Activated T-cell treated with anti-CD3 and anti-CD28 coated beads, Interleukin-2, amount 50 U/mL, for 4 hours (primary cell): ENCODE measurements at places on chromosomes 12 and 14.

GRCh38 chr14:23068789-23069412, 11.6 kb upstream of the CDH24 start:
- peak; percentile 62 for DNase-seq

DNA sequence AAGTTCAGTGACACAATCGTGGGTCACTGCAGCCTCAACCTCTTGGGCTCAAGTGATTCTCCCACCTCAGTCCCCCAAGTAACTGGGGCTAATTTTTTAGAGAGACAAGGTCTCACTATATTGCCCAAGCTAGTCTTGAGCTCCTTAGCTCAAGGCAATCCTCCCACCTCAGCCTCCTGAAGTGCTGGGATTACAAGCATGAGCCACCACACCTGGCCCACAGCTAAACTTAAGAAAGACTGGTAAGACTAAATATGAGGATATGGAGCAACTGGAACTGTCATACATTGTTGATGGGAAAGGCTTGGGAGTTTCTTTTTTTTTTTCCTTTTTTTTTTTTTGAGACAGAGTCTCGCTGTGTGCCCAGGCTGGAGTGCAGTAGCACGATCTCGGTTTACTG, 34.0 kb downstream of the VRTN start:
- DNase-seq = no peak

- DNase-seq = no peak
These were observed 95.6 kb downstream of the BRMS1L start for GRCh38 chr14:35921745-35922144.

GRCh38 chr12:9745199-9745598, 12.3 kb upstream of the CLECL1 start:
- DNase-seq = no peak

GRCh38 chr12:111384596-111384995, 15.7 kb upstream of the PHETA1 start:
- DNase-seq = no peak

DNA sequence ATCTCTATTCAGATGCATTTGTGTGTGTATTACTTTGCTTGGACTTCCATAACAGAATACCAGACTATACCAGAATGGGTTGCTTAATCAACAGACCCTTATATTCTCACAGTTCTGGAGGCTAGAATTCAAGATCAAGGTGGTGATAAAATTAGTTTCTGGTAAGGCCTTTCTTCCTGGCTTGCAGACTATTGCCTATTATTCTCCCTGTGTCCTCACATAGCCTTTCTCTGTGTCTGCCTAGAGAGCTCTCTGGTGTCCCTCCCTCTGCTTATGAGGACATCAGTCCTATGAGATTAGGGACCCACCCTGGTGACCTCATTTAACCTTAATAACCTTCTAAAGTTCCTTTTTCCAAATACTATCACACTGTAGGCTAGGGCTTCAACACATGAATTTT, 106.0 kb downstream of the FAR2 start:
- no peak for DNase-seq

GRCh38 chr14:50874757-50875156, 2.9 kb downstream of the ABHD12B start:
- DNase-seq = no peak

DNA sequence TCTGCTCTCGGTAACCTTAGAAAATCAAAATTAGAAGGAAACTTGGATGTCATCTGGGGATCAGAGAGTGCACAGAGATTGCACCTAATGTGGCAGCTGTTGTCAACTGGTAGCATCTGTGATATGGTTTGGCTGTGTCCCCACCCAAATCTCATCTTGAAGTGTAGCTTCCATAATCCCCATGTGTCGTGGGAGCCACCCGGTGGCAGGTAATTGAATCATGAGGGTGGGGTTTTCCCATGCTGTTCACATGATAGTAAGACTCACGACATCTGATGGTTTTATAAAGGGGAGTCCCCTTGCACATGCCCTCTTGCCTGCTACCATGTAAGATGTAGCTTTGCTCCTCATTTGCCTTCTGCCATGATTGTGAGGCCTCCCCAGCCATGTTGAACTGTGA, 127.7 kb upstream of the SRRM4 start:
- no peak for DNase-seq

DNA sequence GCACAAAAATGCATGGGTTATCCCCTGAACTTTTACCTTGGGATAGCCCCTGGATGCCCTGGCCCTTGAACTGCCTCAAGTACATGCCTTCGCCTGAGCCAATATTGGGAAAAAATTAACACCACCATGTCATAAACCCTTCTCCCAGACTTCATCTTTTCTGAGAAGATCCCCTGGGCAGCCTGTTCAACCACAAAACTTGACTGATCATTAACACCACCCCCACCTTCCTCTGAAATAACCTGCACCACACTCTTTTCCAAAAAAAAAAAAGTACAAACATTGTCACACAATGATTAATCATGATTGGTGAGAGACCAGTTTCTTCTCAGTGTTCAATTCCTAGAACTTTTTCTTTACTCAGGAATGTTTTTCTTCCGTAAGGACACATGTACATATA, 217.9 kb downstream of the PAX9 start:
- no peak for DNase-seq

GRCh38 chr12:1498199-1498740, 96.1 kb downstream of the FBXL14 start:
- DNase-seq = no peak

DNA sequence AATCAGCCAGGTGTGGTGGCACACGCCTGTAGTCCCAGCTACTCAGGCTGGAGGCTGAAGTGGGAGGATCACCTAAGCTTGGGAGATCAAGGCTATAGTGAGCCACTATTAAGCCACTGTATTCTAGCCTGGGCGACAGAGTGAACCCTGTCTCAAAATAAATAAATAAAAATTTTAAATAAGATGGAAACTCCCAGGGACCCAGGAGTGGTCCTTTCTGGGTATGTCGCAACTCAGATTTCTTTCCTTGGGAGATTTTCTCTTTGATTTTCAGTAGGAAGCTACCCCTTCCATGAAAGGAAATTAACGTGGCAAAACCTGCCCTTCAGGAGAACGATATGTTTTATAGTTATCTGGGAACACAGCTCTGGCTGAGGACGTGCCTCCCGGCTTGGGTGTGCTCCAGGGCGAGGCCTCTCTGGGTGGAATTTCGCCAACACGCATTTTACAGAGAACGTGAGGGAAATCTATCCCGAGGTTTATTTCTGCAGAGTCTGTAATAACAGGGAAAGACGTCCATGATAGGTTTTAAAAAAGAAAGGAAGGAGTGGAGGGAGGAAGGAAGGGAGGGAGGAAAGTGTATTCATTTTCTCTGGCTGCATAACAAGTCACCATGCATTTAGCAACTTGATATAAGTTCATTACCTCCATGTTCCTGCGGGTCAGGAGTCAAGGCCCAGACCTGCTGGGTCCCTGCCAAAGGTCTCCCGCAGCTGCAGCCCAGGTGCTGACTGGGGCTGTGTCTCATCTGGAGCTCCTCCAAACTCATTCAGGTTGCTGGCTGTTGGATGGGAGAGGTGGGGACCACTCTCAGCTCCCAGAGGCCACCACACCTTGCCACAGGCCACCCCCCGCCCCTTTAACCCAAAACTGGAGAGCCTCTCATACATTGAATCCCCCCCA, 80.6 kb upstream of the GSC start:
- DNase-seq = no peak

- DNase-seq = no peak
These were observed 156.1 kb upstream of the ALG10B start for GRCh38 chr12:38160318-38161122.

GRCh38 chr14:102497998-102498677, 11.4 kb downstream of the ANKRD9 start:
- DNase-seq = no peak

GRCh38 chr14:25056688-25057078, 6.7 kb upstream of the STXBP6 start:
- DNase-seq = no peak

- no peak for DNase-seq
These were observed 87.7 kb downstream of the TMEM30B start for GRCh38 chr14:61193476-61193875.

DNA sequence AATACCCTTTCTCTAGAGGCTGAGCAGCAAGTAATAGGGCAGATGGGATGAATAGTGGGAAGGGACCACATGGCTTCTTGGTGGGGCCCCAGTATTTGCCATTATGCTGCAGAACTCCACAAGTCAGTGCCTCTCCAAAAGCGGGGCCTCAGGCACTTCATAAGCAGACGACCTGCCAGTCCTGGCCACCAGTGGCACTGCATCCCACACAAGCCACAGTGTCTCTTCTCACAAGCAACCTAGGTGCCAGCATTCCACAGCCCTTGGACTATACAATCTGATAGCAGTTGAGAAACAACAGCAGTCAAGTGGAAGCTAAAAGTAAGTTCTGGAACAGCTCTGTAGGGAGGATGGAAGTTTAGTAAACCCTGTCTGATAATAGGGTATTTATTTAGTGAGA, 4.2 kb upstream of the SLC8A3 start:
- DNase-seq = no peak

DNA sequence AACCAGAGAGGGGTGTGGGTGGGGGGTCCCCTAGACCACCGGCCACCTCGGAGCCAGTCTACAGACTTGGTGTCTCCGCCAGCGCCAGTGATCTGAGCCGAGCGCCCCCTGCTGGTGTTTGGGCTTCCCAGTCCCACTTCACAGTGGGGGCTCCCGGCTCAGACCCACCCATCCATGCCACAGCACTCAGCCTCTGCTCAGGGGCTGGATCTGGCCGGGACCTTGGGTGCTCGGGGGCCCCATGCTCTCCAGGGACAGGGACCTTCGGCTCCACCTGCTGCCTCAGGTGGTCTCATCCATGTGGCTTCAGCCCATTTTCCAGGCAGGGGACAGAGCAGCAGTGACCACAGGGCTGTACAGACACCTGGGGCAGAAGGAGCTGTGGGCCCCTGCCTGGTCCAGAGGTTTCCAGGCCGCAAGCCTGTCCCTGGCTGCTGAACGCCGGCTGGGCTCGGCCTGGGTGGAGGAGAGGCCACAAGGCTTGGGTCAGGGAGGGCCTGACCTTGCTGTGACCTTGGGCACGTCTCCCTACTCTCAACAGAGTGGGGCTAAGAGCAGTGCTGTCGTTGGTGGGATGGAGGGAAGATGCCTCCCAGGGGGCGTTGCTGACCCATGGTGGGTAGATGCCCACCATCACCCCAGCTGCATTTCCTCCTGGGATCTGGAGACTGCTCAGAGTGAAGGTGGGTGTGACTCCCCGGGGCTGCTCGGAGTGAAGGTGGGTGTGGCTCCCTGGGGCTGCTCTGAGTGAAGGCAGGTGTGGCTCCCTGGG, 86.3 kb downstream of the KIF26A start:
- DNase-seq = peak; percentile 17

GRCh38 chr12:128864516-128865186, 11.4 kb downstream of the GLT1D1 start:
- DNase-seq = no peak

- no peak for DNase-seq
These were observed 270.8 kb upstream of the PPFIA2 start for GRCh38 chr12:82029936-82030335.

GRCh38 chr14:33675415-33676130, 275.3 kb downstream of the EGLN3 start:
- no peak for DNase-seq

- no peak for DNase-seq
These were observed 266.3 kb upstream of the DIO2 start for GRCh38 chr14:80477388-80478160.

DNA sequence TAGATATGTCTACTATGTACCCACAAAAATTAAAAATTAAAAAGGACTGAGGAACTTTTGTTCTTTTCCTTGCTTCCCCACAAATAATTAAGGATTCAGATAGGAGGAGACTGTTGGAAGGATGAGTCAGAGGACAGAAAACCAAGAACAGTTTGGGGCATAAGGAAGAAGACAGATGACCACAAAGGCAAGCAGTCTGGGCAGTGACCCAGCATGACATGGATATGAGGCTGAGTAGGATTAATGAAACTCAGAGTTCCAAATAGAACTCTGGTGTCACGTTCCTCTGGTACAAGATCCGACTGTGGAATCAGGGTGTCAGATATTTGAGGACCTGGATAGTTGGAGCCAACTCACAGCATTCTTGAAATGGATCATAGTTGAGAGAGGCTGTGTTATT, 89.3 kb upstream of the SLC38A4 start:
- DNase-seq = no peak

- DNase-seq = no peak
These were observed 1.2 kb downstream of the PXN start for GRCh38 chr12:120264086-120264903.

- DNase-seq = no peak
These were observed 873.2 kb downstream of the NRXN3 start for GRCh38 chr14:79043194-79043889.

- no peak for DNase-seq
These were observed 22.7 kb upstream of the TRIM9 start for GRCh38 chr14:51117593-51117992.

DNA sequence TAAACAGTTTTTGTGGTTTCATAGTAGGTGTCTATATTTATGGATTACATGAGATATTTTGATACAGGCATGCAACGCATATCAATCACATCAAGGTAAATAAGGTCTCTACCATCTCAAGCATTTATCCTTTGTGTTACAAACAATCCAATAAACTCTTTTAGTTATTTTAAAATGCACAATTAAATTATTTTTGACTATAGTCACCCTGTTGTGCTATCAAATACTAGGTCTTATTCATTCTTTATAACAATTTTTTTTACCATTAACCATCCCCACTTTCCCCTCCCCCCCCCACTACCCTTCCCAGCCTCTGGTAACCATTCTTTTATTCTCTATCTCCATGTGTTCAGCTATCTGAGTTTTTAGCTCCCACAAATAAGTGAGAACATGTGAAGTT, 175.7 kb upstream of the FBXO33 start:
- DNase-seq = no peak

- no peak for DNase-seq
These were observed 230.7 kb upstream of the SRRM4 start for GRCh38 chr12:118750666-118751065.

DNA sequence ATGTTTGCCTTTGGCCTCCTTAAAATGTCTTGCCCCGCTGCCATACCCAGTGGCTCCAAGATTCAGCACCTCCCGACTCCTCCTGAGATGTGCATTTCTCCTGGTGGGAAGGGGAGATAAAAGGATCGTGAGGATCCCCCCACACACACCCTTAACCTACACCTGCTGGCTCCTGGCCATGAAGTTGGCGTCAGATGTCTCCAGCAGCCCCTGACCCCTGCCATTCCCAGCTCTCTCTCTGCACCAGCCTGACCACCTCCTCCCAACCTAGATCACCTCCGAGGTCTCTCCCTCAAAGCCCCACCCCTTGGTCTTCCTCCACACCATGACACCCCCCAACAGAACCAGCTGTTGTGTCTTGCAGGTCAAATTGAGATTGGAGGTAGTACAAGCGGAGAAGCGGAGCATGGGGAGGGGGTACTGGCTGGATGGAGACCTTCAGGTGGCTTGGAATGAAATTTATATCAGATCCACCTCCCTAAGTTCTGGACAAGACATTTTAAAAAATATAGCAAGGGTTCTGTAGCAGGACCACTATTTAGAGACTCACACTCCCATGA, 151.1 kb upstream of the FKBP4 start:
- no peak for DNase-seq

- DNase-seq = no peak
These were observed 108.2 kb downstream of the PRMT8 start for GRCh38 chr12:3598896-3599860.
